Muscle of back (tissue), 13 donors: ENCODE measurements at places on chromosomes 12 and 14. TPM values are rescaled to one million over a fixed set of nuclear protein-coding genes. Genes with fewer than 3 reads are reported as not detected.

Gene IFT81
- 15.9 TPM for polyA plus RNA-seq

Gene SOAT2
- 0.27 TPM for polyA plus RNA-seq

Gene ACAD10
- 9.8 TPM for polyA plus RNA-seq

Gene CCDC175
- polyA plus RNA-seq: not detected

Gene SPTB
- 175 TPM for polyA plus RNA-seq

Gene RDH16
- 0.64 TPM for polyA plus RNA-seq

Gene PTPN21
- polyA plus RNA-seq: 47.7 TPM

DNA sequence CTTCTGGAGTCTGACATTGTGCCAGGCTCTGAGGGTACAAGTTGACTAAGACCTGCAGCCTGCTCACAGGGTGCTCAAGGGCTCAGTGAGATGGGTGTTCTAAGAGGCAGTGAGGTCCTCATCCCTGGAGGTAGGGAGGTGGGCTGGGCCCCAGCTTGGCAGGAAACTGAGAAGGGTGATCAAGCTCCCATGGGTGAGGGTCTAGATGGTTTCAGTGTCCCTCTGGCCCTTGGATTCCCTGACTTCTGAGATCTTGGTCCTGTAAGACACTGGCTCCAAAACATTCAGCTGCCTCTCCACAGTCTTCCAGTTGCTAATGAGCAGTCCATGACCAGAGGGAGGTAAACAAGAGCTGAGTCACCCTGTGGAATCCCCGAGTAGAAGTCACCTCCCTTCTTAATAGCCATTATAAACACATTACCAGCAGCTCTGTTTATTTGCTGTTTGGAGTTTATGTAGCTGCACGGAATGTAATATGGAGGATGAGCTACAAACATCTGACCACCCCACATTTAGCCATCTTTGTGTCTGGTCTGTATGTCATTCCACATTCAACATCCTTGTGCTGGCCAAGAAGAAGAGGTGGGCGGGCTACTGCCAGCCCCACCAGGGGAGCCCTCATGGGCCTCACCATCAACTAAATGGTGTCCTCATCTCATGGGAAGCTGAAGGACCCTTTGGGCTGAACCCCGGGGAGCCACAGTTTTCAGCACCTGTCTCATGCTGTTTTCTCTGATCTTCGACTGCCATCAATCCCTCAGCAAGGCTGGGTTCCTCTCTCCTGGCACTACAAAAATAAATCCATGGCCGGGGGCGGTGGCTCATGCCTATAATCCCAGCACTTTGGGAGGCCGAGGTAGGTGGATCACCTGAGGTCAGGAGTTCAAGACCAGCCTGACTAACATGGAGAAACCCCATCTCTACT lies 37.2 kb upstream of the BDKRB2 start:
- no peak for DNase-seq

DNA sequence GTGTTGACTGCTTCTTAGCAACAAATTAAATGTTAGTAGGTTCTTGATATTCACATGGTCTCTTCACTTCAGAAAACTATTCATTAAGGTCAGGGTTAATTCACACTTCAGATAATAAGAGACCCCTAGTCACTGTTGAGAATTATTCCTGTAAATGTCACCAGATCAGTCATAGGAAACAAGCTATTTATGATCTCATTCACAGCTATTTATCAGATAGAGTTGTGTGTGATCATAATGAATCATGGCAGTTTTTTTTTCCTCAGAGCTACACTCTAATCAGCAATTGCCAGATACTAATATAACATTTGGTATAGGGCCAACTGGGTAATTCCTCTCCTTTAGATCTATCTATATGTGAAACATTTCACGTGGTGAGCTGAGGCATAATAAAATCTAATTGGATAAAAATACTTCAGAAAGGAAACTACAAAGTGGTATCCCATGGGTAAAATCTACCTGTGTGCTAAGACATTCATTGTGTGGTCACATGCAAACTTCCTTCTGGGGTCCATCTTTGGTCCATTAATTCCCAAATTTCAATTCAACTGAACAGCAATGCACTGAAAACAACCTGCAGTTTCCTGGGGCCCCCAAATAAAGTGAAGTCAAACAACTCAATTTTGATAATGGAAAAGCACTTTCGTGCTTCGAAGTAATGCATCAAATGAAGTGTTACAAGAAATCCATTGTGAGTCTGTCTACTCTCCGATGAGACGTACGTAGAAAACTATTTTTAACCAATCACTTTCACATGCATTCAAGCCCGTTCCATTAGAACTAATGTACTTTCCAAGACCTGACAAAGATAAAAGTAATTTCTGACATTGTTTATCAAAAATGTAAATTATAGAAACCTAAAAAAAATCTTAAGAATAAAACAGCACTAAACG lies 197.0 kb downstream of the ACSS3 start:
- no peak for DNase-seq

- peak; percentile 70 for DNase-seq
Measured at GRCh38 chr12:93002293-93003054, 73.4 kb upstream of the EEA1 start.

DNA sequence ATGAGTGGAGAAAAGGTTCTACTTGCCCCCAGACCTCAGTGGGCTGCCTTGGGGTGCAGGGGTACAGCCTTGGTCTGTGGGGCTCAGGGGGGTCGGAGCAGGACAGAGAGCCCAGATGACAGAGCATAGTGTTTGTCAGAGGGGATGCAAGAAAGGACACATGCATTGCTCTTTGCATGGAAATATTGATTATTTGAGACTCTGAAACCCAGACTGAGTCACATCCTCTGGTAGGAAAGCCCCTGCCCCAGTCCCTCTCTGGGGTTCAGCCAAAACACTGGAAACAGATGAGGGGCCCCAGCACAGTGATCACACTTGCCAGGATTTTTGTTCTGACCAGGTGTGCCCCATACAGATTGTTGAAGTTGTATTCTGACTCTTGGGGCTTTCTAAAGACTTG lies 1094.4 kb downstream of the BCL11B start:
- no peak for DNase-seq

- no peak for DNase-seq
Measured at GRCh38 chr12:49959685-49960473, 1.8 kb upstream of the AQP5 start.

GRCh38 chr12:63930971-63931370 lies 86.5 kb downstream of the SRGAP1 start:
- DNase-seq: no peak

DNA sequence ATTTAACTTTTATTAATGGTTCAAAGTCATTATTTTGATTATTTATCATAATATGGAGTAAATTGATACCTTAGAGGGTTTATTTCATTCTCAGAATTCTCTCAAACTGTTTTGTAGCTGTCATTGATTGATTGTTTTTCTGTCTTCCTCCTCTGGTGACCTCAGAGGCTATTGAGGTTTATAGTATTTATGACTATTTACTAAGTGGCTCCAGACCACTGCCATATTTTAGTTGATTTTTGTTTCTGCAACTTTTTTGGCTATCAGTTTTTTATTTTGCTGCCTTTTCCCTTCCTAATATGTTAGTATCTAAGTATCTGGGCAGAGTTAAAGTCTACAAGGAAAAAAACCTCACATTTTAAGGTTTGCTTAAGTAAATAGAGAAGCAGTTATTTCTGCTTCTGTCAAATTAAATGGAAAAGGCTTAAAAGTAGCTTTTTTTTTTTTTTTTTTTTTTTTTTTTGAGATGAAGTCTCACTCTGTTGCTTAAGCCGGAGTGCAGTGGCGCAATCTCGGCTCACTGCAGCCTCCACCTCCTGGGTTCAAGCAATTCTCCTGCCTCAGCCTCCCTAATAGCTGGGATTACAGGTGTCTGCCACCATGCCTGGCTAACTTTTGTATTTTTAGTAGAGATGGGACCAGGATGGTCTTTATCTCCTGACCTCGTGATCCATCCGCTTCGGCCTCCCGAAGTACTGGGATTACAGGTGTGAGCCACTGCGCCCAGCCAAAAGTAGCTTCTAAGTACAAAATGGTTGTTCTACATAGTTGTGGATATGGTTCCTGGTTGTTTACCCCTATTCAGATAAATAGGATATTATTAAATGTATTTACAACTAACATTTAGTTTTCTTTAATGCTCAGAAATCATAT lies 8.2 kb downstream of the MDM2 start:
- DNase-seq: no peak

GRCh38 chr14:23931721-23932289 lies 21.8 kb upstream of the DHRS4 start:
- no peak for DNase-seq

- DNase-seq: peak; percentile 15
Measured at GRCh38 chr12:100348657-100349454, 8.0 kb upstream of the SLC17A8 start.

DNA sequence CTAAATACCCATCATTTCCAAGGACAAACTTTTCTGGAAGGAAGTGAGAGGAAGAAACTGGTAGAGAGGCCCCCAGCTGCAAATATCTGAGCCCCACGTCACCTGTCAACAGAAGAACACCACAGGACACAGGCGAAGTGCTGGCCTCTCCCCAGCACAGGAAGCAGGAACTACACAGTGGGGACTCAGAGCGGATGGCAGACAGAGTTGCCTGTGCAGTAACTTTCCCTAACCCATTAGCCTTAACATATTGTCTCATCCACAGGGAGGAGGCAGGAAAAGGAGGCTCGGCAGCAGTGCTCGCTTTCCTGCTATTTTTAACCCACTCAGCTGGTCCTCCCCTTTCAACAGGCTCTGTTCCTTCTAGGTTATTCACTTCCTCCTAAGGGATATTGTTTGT lies 111.5 kb upstream of the TMPO start:
- DNase-seq: no peak

DNA sequence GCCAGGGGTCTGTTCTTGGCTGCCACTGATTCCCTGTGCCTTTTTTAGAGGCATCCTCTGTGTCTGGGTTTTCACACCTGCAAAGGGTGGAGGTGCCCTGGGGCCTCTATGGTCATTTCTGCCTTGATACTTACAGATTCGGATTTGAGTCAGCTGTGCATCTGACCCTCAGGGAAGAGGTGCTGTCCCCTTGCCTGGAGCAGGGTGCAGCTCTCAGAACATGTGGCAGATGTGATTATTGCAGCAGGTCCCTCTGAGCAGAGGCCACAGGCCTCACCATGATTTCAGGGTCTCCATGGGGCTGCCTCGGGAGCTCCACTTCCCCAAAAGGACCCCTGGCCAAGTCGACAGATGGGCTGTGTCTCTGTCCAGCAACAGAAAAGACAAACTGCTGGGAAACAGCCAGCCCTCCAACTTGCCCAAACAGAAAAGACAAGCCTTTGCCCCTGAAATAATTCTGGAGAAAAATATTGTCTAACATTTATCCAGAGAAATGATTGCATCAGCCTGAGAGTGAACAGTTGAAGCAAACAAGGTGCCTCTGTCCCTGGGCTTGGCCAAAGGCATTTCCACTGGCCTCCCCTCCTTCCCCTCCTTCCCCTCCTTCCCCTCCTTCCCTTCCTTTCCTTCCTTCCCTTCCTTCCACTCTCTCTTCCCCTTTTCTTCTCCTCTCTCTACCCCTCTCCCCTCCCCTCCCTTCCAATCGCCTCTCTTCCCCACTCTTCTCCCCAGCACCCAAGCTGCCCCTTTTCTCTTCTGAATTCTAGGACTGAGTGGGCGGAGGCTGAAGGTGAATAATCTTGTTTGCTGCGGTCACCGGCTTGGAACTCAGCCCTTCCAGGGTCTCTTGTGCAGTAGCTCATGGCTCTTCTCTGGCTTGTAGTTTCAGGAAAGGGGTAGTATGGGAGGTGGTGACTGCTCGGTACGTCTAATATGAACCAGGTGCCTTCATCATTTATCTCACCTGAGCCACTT lies 676 bp downstream of the SERPINA3 start:
- DNase-seq: no peak

DNA sequence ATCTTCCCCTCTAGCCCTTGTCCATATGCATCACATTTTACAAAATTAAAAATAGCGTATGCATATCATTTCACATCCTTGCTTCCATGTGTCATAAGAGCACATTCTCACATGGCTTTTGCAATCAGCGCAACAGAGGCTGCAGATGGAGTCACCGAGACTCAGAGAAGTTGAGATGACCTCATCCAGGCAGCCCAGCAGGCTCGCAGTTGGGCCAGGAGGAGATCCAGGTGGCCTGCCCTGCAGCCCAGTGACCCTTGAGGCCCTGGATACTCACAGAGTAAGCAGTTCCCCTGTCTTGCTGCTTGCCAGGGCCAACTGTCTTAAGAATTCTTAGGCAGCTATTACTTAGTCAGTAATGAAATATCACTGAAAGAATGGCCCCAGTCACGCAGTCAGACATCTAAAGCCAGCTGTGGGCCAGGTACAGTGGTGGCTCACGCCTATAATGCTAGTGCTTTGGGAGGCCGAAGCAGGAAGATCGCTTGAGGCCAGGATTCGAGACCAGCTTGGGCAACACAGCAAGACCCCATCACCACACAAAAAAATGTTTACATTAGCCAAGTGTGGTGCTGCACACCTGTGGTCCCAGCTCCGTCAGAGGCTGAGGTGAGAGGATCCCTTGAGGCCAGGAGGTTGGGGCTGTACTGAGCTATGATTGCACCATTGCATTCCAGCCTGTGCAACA lies 9.1 kb downstream of the CAMKK2 start:
- no peak for DNase-seq

DNA sequence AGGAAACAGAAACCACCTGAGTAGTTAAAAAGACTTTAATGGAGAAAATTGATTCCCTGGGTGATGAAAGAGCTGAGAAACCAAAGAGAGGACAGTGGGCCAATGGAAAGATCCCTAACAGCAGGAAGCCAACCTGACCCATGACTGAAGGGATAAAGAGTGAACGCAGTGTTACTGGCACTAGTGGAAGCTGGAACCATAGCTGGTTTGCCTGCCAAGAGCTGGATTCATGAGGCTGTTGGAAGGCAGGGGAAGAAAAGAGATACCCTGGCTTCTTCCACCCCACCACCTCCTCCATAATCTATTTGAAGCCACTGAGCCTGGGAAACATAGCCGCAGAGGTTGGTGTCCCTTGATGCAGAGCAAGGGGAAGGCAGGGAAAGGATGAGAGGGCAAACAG lies 125.5 kb upstream of the PRKD1 start:
- no peak for DNase-seq

GRCh38 chr12:123478069-123478468 lies 20.1 kb downstream of the SNRNP35 start:
- DNase-seq: no peak

- DNase-seq: peak; percentile 88
Measured at GRCh38 chr12:65881965-65882413, 57.7 kb downstream of the HMGA2 start.

- DNase-seq: no peak
Measured at GRCh38 chr14:65470404-65470880, 57.9 kb downstream of the FUT8 start.
